ENCODE measurements at places on chromosomes 13 and 19. TPM values are rescaled to one million over a fixed set of nuclear protein-coding genes. Genes with fewer than 3 reads are reported as not detected.

Gene ZNF229
- total RNA-seq = 1.1 TPM

- no peak overlapping the region for H3K27ac ChIP-seq
- DNase-seq = no peak
- H3K4me1 ChIP-seq = no peaks in the 10 kb centered on the region
- H3K4me3 ChIP-seq = no peak overlapping the region
- H3K27me3 ChIP-seq = no peaks in the 10 kb centered on the region
Observed at GRCh38 chr13:98846521-98846920, 94.0 kb upstream of the SLC15A1 start.

GRCh38 chr19:1438035-1438932 is at the start of gene RPS15:
RPS15 (plus strand) TSS chr19:1438396; CDS start chr19:1438426, 30 bp downstream.
- H3K36me3 ChIP-seq = peaks cover 40% of the 10 kb centered on the region
- DNase-seq = peak; percentile 49
- no peaks in the 10 kb centered on the region for H3K27me3 ChIP-seq

Gene GPR12
- not detected for total RNA-seq

Gene FFAR3
- total RNA-seq = not detected

DNA sequence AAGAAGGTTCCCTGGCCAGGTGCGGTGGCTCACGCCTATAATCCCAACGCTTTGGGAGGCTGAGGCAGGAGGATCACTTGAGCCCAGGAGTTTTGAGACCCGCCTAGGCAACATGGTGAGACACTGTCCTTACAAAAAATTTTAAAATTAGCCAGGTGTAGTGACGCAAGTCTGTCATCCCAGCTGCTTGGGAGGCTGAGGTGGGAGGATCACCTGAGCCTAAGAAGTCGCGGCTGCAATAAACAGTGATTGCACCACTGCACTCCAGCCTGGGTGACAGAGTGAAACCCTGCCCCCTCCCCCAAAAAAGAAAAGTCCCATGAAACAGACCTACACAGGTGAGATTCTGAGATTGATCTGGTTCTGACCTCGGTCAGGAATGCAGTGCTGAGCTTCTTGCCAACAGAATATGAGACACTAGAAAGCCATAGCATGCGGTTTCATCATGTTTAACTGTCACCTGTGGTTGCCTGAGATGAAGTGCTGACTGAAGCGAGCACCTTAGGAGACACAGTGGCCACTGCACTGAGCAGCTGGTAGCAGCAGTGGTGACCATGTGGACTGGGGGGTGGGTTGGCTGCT is 2.0 kb upstream of the A1BG start:
- no peak for DNase-seq
- H3K4me1 ChIP-seq = peaks cover 10% of the 10 kb centered on the region
- no peaks in the 10 kb centered on the region for H3K36me3 ChIP-seq
- no peak overlapping the region for H3K27ac ChIP-seq
- no peak overlapping the region for H3K4me3 ChIP-seq
- no peaks in the 10 kb centered on the region for H3K27me3 ChIP-seq

Gene FBXL3
- 81.6 TPM for total RNA-seq

GRCh38 chr13:111897178-111897845 is 169.6 kb upstream of the SOX1 start:
- no peak overlapping the region for H3K27ac ChIP-seq
- peaks cover 9% of the 10 kb centered on the region for H3K4me1 ChIP-seq
- no peaks in the 10 kb centered on the region for H3K36me3 ChIP-seq
- H3K4me3 ChIP-seq = no peak overlapping the region
- DNase-seq = no peak

- H3K4me3 ChIP-seq = no peak overlapping the region
- no peak overlapping the region for H3K27ac ChIP-seq
- no peaks in the 10 kb centered on the region for H3K27me3 ChIP-seq
- no peaks in the 10 kb centered on the region for H3K4me1 ChIP-seq
- no peaks in the 10 kb centered on the region for H3K36me3 ChIP-seq
Observed at GRCh38 chr13:74966814-74967424, 515.0 kb downstream of the TBC1D4 start.

DNA sequence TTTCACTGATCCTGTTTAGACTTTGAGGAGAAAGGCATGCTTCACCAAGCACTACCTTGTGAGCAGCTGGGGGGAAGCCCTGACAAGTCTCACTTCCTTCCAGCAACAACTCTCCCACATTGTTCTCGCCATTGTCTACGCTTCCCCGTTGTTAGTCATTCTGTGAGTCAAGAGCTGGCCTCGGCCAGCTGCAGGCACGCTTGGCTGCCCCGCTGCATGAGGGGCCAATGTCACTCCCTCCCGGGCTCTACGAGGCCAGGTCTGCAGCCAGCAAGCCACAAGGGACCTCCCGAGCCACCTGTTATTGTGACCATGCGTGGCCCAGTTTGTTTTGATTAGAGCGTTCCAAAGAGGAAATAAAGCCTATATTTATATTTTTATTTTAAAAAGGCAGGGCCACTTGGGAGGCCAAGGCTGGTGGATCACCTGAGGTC is 220.9 kb downstream of the FOXO1 start:
- peaks cover 41% of the 10 kb centered on the region for H3K4me1 ChIP-seq
- H3K36me3 ChIP-seq = no peaks in the 10 kb centered on the region
- DNase-seq = peak; percentile 55
- H3K27ac ChIP-seq = peak overlapping the region; percentile 68
- H3K27me3 ChIP-seq = no peaks in the 10 kb centered on the region
- no peak overlapping the region for H3K4me3 ChIP-seq

Measured in esophagus squamous epithelium (tissue), 5 donors.